CD4-positive, alpha-beta T cell treated with Interferon gamma for 1 hour (primary cell): ENCODE measurements at places on chromosomes 5 and 9.

GRCh38 chr9:87338088-87338989 is 159.3 kb upstream of the DAPK1 start:
- DNase-seq, result no peak

DNA sequence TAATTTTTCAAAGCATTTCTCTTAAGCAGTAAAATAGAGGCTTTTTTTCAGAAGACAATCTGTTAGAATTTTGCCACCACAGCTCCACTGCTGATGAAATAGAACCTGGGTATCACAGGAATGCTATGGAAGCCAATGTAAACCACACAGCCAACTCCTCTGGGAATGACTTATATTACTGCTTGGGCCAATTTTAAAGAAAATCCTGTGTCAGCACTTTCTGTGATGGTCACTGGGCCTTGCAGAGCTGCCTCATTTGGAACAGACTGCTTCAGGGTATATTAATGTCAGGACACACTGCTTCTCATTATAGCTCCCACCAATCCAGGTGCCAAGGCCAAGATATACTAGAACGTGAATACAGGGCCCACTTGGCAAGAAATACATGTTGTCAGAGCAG is 144.1 kb upstream of the ACTBL2 start:
- DNase-seq, result no peak

DNA sequence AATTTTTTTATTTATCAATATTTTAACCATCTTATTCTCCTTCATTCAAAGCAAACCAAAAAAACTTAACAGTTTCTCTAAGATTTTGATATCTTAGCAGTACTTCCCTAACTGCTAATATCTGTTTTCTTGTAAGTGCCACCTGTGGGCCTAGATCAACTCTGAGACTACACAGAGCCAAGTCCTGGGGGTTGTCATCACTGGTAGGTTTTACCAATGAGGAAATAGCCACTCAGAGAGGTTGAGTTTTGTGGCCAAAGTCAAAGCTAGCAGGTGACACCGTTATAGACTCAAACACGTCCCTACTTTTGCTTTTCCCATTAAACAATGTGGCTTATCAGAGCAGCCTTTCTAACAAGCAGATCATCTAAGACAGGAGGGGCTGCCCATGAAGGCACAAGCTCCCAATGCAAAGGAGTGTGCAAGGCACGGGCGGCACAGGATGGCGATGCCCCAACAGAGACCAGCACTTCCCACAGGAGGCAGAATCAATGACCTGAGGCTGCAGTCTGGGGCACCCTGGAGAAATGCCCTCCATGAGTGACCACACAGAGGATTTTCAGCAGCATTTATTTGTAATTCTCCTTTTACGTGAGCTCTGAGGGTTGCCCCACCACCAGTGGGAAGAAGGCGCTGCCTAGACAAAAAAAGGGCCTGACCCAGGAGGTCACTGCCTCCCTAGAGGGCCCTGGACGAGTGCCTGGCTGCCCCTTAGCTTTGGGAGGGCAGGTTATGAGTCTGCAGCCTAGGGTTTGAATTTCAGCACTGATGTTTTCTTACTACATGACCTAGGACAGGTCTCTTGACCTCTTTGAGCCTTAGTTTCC is 7.4 kb downstream of the TBC1D2 start:
- DNase-seq, result no peak

- DNase-seq, result no peak
Measured at GRCh38 chr5:34627794-34628193, 28.3 kb upstream of the RAI14 start.

DNA sequence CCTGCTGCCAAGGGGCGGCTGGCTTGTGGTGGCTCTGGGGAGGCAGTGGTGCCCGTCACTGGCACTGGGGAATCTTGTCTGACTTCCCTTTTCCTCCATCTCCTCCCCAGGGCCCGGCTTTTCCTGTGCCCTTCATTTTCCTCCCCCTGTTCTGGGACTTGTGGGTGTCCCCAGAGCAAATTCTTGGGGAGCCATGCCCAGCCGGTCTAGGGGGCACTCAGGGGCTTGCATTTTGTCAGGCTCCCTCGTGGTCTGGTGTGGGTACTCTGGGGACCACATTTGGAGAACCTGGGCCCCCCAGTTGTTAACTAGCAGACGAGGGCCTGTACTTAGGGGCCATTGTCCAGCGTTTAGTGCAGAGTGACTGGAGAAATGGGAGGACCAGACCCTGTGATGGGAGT is 105.2 kb upstream of the IER5L start:
- no peak for DNase-seq

GRCh38 chr5:56817263-56818014 is 2.1 kb downstream of the MAP3K1 start:
- DNase-seq, result no peak

DNA sequence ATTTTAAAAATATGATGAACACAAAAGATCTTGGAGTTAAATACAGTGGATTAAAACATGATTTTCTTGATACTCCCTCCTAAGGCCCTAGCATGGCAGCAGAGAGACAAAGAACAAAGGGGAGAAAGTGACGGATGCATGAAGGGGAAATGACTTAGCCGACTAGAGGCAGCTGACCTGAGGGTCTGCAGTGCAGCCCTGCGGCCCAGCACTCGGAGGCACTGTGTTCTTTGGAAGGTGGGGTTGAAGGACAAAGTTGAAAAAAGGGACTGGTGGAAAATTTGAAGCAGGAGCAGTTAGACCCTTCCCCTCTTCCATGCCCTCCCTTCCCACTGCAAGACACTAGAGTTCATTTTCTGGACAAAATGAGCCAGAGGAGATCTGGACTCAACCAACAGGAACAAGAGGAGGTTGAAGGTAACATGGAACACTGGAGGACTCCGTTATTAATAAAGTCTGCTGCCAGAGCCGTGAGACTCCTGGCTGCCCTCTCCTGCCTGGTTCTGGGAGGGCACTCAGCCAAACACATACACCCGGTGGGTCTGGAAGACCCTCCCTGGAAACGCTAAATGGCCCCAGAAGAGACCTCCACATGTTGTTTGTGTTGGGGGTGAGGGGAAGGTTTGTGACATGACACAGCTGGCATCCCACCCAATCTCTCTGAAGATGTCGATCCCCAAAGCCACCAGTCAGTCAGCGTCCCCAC is 98.1 kb downstream of the JMY start:
- DNase-seq, result no peak

DNA sequence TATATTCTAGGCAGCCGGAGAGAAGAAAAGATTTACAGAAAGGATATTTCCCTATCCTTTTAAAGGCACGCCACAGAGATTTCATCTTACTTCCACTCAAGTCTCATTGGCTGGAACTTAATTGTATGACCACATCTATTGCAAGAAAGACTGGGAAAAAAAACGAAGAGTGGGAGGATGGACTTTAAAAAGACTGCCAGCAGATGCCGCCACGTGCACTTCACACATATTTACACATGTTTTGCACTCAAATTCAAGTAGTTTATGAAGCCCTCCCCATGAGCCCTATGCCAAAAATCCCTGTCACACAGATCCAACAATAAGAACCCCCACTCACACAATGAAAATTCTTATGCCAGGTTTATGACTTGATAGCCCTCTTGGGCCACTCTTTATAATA is 138.5 kb upstream of the TYRP1 start:
- no peak for DNase-seq

DNA sequence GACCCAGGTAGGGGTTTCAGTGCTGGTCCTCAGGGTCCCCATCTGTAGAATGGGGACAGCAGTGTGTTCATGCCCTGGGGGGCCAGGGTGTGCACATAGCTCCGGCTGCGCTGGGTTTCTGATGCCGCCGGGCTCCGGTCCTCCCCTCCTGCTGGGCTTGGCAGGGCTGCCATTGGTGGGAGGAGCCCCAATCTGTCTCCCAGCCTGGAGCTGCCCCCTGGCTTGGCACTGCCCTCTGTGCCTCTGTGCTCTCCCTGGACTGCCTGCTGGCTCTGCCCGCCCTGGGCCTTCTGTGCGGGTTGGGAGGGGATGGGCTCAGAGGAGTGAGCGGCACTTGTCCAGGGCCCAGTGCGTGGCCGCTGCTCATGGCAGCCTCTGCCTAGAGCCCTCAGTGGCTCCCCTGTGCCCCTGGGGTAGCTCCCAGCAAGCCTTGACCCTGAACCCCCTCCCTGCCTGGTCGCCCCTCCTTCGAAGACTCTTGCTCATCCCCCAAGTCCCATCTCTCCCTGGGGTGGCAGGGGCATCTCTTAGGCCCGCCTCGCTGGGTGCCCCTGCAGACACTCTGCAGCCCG is 35.7 kb downstream of the RXRA start:
- DNase-seq, result no peak

- DNase-seq, result no peak
Measured at GRCh38 chr9:38000735-38001134, 68.3 kb downstream of the SHB start.

GRCh38 chr9:128705051-128705965 is 3.0 kb downstream of the PKN3 start:
- DNase-seq, result no peak

GRCh38 chr5:65722575-65723403 is 784 bp downstream of the NLN start:
- no peak for DNase-seq

DNA sequence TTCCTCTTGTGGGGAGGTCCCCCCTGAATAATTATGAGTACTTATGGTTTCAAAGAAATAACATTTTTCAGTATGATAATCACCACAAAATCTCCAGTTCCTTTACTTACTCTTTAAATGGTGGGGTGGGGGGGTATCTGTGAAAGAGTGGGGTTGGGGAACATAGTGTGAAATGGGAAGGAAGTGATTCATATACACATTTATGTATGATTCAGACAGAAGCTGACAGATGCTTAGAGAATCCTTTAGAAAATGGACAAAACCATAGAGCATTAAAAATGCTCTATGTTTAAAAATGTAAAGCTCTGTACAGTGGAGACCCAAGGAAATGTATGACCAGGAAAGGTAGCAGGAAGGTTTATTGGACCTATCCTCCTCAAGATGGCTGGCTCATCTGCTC is 267.5 kb upstream of the GRIA1 start:
- DNase-seq, result no peak

GRCh38 chr5:154588091-154588774 is 110.2 kb upstream of the HAND1 start:
- DNase-seq, result no peak

DNA sequence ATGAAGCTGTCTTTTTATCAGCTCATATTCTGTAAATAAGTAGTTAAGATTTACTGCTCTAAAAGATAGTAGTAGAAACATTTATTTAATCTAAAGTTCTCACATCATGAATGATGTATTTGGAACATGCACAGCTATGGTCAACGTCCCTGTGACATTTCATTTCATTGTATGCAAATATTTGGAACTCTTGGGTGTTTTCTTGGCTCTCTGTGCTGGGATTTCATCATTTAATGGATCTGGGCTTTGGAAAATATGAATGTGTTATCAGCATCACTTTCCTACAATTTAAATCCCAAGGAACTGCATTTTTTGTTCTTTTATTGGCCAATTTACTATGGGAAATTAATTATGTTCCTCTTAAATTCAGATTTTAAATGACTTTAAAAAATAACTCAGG is 462.9 kb downstream of the SEMA5A start:
- no peak for DNase-seq

DNA sequence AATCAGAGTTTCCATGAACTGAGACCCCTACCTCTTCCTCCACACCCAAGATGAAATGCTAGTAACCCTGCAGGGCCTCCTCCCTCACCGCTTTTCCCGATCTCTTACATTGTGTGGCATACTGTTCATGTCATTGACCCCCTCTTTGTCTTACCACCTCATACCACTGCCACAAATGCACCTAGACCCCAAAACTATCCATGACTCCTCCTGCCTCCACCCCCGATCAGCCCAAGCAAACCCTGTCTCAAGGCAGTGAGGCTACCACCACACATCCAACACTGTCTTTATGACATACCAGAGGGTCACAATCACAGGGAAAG is 55.7 kb downstream of the PLAC8L1 start:
- no peak for DNase-seq

DNA sequence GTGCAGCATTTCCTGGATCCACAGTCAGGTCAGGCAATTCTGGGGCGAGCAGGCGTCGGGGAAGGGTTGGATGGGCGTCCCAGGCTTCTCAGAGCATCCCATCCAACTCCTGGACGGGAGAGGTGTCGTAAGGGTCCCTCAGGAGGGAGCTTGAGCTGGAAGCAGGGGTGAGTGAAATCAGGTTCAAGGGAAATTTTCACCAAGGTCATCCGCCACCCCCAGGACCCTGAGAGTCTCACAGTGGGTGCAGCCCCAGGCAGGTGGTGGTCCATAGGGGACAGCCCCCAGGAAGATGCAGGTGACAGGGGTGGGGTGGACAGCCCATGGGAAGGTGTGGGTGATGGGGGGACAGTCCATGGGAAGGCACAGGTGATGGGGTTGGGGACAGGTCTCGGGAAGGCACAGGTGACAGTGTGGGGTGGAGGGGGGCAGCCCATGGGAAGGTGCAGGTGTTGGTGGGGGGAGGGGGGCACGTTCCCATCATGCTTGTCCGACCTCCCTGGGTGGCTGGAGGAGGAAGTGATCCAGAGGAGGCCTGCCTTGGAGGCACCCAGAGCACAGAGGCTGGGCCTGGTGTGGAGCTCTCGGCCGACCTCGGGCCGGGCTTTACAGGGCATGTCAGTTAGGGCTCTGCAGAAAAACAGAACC is 48.9 kb downstream of the AHRR start:
- no peak for DNase-seq

DNA sequence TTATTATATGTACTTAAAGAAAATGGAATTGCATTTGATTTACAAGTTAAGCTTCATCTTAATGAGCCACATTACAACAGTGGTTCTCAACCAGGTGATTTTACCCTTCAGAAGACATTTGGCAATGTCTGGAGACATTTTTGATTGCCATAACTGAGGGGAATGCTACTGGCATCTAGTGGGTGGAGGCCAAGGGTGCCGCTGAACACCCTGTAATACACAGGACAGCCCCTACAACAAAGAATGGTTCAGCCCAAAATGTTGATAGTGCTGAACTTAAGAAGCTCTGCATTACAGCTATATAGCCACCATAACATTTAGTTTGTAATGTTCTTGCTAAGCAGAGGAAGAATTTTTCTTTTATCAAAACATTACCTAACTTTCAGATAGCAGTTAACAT is 103.1 kb downstream of the PAM start:
- DNase-seq, result no peak

- DNase-seq, result no peak
Measured at GRCh38 chr5:68839019-68839552, 254.7 kb upstream of the SLC30A5 start.

DNA sequence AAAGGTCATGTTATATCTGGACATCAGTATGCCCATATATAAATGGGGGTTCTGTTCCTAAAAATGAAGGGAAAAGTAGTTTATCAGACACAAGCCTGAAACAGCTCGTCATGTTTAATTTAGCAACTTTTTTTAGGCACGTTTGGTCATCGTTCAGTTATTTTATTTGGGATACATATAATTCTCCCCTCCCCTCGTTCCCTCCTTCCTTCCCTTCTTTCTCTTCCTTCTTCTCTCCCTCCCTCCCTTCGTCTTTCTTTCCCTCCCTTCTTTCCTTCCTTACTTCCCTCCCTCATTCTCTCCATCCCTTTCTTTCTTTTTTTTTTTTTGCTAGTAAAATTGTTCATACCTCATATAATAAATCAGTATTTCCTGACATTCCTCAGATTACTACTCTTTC is 3.4 kb downstream of the PPWD1 start:
- DNase-seq, result no peak

- no peak for DNase-seq
Measured at GRCh38 chr9:5305741-5306140, 1.2 kb upstream of the RLN2 start.
